ENCODE measurements at places on chromosomes 11 and 22.

- DNase-seq: peak; percentile 67
These were observed 8.5 kb downstream of the DCHS1 start for GRCh38 chr11:6646918-6647679.

DNA sequence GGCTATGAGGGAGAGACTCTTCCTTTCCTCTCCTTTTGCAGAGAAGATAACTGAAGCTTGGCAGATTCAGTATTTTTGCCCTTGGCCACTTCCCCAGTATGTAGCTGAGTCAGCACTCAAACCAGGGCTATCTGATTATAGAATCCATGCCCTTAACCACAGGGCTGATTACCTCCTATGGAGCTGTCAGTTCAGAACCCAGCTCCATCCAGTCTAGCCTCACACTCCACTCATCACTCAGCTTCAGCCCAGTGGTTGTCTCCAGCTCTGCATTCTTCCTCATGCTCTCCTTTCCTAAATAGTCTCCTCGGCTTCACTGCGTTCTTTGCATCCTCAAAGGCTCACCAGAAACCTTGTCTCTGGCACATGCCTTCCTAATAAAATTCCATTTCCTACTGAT lies 151.6 kb upstream of the BLID start:
- DNase-seq: peak; percentile 79

DNA sequence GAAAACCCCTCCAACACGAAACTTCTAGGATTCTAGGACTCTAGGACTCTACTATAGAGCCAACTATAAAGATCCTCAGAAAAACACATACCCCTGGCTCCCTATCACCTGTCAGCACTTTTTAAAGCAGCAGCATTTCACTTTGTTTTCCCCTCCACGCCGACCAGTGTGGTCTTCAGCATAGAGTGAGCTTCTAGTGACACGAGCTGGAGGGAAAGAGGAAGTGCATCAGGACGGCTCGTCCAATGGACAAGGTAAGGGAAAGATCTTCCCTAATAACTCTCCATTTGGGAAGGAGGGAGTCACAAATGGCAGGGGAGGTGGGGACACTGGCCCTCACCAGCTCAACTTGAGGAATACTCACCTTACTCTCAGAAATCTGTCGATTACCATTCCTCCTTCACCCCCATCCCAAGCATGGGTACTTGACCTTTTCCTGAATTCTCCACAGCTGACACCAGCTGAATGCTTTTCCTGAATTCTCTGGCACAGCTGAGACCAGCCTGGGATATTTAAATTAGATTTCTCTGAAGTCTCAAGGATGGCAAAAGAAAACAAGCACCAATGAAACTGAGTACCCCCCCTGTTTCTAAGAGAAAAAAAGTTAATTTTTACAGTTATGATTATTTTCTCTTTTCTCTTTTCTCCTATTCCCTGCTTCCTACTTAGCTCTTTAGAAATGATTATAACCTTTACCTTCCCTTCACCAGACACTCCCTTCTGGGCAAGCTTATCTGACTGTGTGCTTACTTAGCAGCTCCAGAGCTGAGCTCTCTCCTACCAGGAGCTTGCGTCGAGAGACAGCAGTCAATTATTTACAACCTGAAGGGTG lies 33.3 kb upstream of the NNMT start:
- DNase-seq: peak; percentile 53

GRCh38 chr22:21666786-21667185 lies 974 bp downstream of the PPIL2 start:
- DNase-seq: peak; percentile 14
